ENCODE measurements at places on chromosomes 12 and 14. TPM values are rescaled to one million over a fixed set of nuclear protein-coding genes. Genes with fewer than 3 reads are reported as not detected.
A peak's percentile ranks its signal among the peaks of the same experiment; 100 is the strongest.

- DNase-seq, result no peak
Observed at GRCh38 chr12:1939331-1939730, 20.9 kb upstream of the CACNA2D4 start.

DNA sequence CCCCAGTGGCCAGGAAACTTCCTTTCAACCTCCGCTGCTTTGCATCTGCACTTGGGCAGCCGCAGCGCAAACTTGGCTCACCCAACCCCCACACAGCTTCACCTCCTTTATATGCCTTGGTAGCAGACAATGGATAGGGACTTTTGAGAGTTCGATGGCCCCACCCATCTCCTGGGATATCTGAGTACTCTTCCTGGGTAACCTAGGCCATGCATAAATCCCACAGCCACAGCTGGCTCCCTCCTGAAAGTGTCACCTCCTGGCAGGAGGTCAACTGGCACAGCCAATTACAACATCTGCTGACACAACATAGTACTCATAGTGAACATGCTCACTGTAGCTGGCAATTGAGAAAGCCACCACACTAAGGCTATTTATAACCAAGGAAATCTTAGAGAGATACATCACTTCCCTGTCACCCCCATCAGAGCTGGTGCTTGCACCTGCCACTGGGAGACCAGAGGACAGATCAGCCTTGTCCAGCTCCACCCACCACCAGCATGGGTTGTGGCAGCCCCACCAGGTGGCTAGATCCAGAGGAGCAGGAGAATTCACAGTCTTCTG is 410.0 kb downstream of the SYT1 start:
- DNase-seq, result no peak

CCDC175 gene
- not detected for total RNA-seq

TMEM63C gene
- total RNA-seq, result 1.7 TPM

DNA sequence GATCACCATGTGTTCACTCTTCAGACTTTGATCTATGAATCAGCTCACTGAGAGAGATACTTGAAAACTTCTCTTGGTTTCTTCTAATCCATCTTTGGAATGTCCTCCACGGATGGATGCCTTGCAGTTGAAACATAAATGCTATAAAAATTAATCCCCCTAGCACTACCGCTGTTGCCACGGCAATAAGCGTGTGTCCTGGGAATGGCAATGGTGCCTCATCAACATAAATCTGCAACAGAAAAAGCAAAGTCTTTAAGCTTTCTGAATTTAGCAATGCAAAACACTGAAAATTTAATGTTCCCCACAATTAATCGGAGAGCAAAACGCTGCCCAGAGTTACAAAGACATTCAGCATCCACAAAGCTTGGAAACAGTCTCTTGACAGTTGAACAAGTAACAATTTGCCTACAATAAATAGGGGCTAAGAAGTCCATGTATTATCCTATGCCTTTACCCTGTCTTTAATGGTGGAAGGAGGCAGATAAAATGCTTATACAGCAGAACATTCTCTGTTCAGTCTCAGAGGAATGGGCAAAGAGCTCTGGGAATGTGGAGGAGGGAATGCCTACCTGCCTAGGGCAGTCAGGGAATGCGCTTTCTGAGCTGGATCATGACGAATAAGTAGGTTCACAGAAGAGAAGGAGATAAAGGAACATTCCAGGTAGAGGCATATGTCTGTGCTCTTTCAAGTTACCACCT is 70.9 kb upstream of the PPP4R3A start:
- DNase-seq, result no peak

DNA sequence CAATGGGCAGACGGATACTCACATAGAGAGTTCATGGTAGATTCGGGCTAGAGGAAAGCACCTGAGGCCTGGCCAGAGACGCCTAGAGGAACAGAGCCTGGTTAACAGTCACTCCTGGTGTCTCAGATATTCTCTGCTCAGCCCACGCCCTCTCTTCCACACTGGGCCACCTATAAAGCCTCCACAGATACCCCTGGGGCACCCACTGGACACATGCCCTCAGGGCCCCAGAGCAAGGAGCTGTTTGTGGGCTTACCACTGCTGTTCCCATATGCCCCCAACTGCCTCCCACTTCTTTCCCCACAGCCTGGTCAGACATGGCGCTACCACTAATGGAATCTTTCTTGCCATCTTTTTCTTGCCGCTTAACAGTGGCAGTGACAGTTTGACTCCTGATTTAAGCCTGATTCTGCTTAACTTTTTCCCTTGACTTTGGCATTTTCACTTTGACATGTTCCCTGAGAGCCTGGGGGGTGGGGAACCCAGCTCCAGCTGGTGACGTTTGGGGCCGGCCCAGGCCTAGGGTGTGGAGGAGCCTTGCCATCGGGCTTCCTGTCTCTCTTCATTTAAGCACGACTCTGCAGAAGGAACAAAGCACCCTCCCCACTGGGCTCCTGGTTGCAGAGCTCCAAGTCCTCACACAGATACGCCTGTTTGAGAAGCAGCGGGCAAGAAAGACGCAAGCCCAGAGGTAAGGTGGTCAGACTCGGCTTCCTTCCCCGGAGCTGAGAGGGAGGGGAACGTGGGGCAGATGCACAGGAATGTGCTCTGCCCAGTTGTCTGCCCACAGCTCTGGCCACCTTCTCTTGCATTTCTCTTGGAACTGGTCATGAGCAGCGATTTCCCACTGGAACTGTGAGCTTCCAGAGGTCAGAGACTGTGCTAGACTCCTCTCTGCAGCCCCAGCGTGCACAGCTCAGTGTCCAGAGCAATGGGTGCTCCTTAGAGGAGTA is at the start of gene CD4:
Gene CD4, plus strand, starts transcription at position 557 of the 953 bp plus-strand sequence. CDS start 10,611 bp downstream, outside the sequence.
- DNase-seq, result peak; percentile 93

EML5 gene
- 6.2 TPM for total RNA-seq

POTEM gene
- not detected for total RNA-seq

DNA sequence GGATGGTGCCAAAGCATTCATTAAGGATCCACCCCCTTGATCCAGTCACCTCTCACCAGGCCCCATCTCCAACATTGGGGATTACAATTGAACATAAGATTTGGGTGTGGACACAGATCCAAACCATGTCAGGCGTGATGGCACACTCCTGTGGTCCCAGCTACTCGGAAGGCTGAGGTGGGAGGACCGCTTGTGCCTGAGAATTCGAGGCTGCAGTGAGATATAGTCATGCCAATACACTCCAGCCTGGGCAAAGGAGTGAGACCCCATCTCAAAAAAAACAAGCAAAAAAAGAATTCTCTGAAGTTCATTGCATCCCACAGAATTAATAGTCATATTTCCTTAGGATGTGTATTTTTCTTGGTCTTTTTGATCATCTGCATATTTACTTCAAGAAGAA is 34.9 kb downstream of the ZDHHC17 start:
- DNase-seq, result no peak

BICD1 gene
- total RNA-seq, result 10.5 TPM

DNA sequence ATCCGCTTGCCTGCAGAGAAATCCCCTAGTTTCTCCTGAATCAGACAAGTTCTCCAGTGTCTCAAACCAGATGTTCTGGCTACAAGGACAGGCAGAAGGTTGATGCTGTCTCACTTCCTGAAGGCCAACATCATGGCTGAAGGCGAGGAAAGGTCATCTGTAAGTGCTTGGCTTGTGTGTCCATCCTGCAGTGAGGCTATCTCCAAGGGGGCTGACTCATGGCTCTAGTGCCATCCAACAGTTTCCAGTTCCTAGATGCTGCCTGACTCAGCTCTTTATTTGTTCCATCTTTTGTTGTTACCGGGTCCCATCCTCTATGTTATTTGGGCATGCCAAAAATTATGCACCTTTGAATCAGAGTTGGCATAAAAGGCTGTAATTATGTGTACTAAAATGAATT is 232.1 kb upstream of the TBX3 start:
- no peak for DNase-seq

DNA sequence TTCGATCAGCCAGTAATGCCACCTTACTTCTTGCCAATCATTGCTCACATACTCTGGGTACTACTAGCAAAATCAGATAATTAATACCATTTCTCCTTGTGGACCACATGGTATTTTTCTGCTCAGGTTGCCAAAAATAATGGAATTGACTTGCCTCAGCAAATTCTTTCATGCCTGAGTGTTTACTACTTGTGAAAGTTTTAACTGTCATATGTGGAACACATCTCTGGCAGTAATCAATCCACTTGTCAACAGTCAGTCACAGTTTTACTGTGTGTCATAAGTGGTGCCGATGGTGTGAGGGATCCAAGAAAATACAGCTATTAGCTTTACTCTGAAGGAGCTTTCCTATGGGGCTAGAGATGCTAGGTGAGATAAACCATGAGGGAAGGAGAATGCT is 55.3 kb upstream of the ATF1 start:
- no peak for DNase-seq

GRCh38 chr12:58794859-58795258 is 125.4 kb downstream of the LRIG3 start:
- no peak for DNase-seq

RASSF8 gene
- 0.26 TPM for total RNA-seq

DNA sequence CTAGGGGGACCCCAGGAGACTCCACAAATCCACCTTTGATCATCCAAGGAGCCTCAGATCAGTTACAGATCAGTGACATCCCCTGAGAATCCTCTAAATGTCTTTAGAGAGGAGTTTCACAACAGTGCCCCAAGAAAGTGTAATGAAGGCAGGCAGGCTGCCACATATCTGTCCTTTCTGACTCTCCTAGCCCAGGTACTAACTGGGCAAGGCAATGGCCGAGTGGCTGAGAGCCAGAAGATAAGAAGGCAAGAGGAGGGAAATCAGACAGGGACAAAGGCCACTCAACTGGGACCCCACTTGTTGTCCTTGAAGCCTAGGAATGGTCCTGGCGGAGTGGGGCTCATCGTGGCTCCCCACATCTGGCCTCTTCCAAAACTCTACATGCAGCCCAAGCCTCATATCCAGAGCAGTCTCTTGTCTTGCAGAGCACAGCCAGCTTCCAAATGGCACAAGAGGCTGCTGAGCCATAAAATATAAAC is 11.6 kb downstream of the ACTN1 start:
- DNase-seq, result no peak

DNA sequence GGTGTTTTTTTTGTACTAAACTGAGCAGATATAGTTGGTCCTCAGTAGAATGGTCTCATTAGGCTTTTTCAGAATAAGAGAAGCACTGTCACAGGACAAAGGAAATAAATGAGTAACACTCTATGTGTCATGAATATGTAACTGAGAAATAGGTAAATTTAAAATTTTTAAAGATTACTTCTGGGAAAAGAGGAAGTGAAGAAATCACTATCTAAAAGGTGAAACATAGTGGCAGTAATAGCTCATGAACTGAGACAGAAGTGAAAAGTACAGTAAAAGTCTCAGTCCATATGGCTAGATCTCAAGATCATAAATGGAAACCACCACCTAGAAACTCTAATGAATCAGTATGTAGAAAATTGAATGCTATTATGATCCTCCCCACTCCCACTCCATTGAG is 89.3 kb upstream of the TTC7B start:
- DNase-seq, result no peak

DNA sequence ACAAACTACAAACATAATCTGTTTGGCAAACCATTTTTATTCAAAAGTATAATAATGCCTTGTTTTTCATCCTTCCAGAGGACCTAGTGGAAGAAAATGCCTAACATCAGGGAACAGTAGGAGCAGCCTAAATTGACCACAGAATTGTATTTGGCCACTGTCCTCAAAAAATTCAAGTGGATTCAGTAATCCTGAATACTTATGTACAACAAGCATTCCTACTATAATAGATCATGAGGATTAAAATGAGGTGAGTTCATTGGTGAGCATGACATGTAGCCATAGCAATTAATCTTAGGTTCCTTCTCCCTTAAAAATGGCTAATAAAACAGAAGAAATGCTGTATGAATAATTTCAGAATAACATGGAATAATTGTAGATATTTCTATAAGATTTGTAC is 209.3 kb downstream of the DAD1 start:
- DNase-seq, result no peak

GRCh38 chr12:124445121-124445718 is 122.2 kb downstream of the NCOR2 start:
- DNase-seq, result no peak

DNA sequence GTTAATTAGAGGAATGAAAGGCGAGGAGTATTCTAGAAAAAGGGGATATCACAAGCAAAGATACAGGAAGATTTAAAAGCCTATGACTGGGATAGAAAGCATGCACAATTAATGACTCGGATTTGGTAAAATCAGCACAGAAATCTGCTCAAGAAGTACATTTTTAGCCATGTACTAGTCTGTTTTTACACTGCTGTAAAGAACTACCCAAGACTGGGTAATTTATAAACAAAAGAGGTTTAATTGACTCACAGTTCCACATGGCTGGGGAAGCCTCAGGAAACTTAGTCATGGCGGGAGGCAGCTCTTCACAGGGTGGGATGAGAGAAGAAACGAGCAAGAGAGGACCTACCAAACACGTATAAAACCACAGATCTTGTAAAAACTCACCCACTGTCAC is 716.3 kb upstream of the MDGA2 start:
- DNase-seq, result no peak

EPYC gene
- total RNA-seq, result not detected

ASB2 gene
- total RNA-seq, result 40.6 TPM

DNA sequence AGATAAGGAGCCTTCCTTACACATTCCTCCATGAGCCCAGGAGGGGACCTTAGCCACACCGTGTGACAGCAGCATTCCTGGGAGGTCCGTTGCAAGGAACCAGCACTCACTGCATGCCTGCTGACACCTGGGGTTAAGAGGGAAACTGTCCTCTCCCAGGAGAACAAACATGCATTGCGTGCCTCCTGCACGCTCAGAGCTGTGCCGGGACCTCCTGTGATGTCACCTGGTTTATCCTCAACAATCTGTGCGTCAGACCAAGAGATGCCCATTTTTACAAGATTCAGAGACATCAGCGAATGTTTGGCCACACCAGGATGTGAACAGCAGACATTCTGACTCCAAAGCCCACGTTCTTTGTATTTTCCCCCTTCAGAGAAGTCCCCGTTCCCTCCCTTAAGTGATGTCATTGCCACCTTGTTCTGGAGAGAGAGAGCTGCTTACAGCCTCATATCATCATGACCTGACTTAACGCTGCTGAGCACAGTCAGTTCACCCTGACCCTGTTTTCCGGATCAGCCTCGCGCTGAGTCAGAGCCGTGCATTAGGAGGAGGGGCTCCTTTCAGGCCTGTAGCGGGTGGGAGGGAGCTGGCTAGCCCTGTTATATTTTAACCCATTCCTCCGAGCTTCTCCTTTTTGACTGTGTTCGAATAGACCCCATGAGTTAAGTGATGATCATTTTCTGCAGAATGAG is 36.2 kb downstream of the TMEM120B start:
- DNase-seq, result peak; percentile 39

MAP1LC3B2 gene
- 1.2 TPM for total RNA-seq
